ENCODE measurements at places on chromosomes 3 and 15.

DNA sequence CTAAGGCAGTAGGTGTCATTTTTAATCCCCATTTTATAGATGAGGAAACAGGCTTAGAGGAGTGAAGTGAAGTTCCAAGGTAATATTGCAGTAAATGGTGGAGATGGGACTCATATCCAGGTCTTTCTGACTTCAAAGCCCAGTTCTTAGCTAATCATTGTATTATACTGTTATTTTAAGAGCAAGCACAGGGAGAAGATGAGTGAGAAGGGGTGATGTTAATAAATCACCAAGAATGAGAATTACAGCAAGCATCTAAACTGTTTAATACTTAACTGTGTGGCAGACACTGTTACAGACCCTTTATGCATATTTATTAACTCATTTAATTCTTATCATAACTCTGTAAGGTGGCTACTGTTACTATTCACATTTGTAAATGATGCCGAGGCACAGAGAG is 61.2 kb downstream of the VPS8 start:
- no peak for DNase-seq

GRCh38 chr15:68106656-68107055 is 52.5 kb downstream of the PIAS1 start:
- DNase-seq: no peak

GRCh38 chr3:87797872-87798566 is 260.8 kb downstream of the CGGBP1 start:
- no peak for DNase-seq

GRCh38 chr15:36622197-36622795 is 42.9 kb downstream of the CDIN1 start:
- DNase-seq: no peak

- no peak for DNase-seq
Measured at GRCh38 chr15:28079313-28079969, 19.7 kb downstream of the OCA2 start.

DNA sequence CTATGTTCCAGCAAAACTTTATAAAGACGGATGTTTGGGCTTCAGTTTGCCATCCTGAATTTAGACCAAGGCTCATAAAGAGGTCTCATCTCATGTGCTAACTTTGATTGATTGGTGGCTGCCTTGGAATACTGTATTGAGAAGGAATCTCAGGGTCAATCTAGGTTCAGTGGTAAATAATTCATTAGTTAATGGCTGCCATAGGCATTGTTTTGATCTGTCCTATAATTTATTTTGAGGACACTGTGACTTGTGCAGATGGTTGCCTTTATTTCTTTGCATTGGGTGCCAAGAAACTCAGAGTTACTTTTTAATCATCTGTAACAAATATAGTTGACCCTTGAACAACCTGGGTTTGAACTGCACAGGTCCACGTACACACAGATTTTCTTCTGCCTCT is 159.8 kb downstream of the B3GALNT1 start:
- no peak for DNase-seq

GRCh38 chr3:134276086-134276485 is 25.4 kb upstream of the RYK start:
- no peak for DNase-seq

DNA sequence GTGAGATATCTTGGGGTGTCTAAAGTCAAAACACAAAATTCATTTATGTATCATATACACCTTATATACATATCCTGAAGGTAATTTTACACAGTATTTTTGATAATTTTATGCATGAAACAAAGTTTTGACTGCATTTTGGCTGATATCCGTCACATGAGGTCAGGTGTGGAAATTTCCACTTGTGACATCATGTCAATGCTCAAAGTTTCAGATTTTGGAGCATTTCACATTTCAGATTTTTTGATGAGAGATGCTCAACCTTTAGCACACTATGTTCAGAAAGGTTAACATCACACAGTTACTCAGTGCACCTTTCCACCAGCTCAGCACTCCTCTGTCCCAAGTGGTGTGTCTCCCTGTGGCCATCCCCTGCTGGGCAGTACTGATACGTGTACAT is 37.7 kb upstream of the CPB1 start:
- no peak for DNase-seq

DNA sequence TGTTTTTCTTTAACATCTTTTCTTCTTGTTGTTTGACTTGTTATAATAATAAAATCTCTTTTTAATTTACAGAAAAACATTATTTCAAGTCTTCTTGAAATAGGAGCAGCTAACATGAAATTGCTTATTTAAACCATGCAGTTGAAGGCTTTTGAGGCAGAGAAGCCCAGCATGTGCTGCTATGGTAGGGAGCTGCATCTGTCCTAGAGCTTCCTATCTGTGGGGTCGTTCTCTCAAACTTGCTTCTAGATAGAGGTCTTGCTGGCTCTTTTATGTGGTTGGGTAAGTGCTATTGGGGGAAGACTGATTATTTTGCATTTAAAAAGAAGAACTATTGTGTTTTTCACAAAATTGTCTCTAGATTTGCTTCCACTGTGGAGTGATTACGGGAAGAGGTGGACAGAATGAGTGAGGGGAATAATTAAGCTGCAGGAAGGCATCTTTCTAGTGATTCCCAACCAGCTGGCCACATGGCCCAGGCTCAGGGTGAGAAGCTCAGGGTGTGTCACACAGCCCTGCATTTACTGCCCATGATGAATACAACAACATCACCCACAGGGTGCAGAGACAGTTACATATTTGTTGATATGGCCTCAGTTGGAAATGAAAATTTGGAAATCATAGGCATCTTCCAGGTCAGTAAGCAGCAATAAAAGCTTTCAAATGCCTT is 98.7 kb downstream of the CHST2 start:
- DNase-seq: no peak

DNA sequence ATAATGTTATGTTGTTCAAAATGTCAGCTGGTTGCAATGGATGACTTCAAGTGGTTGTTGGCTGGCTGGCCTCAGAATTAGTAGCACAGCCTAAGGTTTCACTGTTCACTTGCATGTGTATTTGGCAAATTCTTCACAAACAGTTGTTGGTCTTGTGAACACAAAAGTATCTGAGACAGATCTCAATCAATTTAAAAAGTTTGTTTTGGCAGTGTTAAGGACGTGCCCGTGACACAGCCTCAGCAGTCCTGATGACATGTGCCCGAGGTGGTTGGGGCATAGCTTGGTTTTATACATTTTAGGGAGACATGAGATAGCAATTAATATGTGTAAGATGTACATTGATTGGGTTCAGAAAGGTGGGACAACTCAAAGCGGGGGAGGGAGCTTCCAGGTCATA is 436.0 kb downstream of the AGBL1 start:
- no peak for DNase-seq

DNA sequence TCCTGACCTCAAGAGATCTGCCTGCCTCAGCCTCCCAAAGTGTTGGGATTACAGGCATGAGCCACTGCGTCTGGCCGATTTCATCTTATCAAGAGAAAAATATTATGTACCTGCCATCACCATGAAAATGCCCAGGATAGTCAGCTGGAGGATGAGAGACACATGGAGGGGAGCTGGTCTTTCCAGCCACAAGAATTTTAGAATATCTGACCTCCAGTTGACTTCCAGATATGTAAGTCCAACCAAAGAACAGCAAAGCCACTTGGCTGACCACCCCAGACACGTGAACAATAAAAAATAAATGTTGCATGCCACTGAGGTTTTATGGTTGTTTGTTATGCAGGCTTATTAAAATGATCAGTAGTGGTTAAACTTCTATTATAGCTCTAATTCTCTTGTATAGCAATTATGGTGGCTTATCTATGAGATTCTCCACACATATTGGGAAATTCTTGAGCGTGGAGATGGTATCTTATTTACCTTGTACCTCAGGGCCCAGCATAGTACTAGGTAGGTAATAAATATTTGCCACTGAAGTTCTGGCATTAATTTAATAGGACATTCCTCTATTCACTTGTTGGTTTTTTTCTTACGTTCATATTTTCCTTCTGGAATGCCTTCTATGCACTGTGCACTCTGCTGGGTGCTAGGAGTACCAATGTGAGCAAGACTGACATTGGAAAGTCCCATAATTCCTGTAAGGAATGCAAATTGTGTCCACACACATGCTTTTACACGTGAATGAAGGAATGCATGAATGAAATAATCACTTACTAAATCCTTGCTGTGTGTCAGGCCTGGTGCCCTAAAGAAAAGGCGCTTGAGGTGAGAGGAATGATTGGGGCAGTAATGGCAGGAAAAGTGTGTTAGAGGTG is 77.6 kb downstream of the EDEM1 start:
- no peak for DNase-seq

DNA sequence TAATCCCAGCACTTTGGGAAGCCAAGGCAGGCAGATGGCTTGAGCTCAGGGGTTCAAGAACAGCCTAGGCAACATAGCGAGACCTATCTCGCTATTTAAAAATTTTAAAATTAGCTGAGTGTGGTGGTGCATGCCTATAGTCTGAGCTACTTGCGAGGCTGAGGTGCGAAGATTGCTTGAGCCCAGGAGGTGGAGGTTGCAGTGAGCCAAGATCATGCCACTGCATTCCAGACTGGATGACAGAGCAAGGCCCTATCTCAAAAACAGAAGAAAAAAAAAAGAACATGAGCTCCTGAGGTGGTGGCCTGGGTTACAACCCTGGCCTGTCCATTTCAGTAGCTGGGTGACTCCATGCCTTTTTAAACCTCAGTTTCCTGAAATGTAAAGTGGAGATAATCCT is 7.2 kb downstream of the DNASE1L3 start:
- DNase-seq: no peak

- no peak for DNase-seq
Measured at GRCh38 chr15:29615791-29616190, 206.5 kb downstream of the TJP1 start.

GRCh38 chr15:56249092-56249491 is 5.4 kb upstream of the RFX7 start:
- DNase-seq: no peak

- no peak for DNase-seq
Measured at GRCh38 chr3:119013951-119014350, 20.7 kb downstream of the IGSF11 start.

DNA sequence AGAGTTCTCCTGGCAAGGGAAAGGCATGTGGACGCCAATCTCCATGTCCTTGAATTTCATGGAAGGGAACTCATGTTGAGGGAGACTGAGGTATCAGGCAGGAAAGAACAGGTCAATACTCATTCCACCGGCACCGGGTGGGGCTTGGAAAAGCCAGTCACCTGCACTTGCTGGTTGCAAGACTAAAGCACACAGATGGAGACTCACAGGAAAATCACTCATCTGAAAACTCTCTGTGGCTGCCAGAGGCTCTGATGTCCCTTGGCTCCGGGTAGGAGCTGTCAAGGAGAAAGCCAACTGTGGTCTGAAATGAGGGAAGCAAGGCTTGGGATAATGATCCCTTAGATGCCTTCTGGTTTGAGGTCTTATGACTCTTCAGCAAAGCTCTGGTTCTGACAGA is 8.7 kb upstream of the CGNL1 start:
- no peak for DNase-seq

DNA sequence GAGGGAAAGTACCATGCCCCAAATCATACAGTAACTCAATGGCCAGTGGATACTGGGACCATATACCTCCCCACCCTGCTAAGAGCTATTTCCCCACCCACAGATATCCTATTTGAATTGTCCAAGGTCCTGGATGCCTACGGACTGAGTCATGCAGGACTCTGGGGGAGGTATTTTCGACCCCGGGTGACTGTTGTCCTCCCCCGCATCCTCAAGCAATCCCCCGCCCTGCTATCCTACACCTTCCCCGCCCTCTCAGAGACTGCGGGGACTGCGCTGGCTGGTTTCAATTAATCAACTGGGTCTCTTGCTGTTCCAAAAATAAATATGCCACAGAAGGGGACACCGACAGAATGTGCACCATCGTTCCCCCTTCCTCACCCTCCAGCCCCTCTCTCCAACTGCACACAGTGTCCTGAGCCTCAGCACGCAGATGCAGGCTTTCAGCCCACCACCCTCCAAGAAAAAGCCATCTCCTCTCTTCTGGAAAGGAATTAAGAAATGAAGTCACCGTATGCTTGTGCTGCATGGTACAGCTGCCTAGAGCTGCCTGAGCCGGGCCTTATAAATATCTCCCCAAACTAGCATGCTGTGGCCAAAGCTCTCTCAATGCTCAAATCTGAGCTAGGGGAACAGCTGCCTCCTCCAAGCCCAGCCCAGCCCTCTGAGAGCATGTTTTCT is 8.1 kb downstream of the CAV3 start:
- DNase-seq: no peak

- no peak for DNase-seq
Measured at GRCh38 chr3:22453906-22454535, 703.0 kb upstream of the ZNF385D start.

DNA sequence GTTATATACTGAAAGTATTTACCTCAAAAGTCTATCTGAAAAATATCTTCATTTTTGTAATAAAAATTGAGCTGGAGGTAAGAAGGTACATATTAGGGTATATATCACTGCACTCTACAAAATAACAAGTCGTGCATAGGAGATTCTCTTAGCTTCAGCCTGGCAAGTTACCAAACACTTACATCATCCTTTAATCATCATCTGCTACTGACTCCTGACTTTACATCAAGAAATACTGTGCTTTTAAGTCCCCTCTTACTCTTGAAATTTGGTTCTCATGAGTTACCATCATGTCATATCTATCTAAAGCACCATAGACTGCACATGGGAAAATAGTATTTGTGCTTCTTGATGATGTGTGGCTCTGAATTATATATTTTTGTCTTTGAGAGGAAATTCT is 50.8 kb downstream of the LYSMD4 start:
- DNase-seq: no peak
